NCI-H187 (cell line): ENCODE measurements at places on chromosomes 3 and 15.

- DNase-seq, result no peak
Observed at GRCh38 chr3:107619549-107619948, 96.8 kb downstream of the BBX start.

- no peak for DNase-seq
Observed at GRCh38 chr3:179624451-179624850, 19.9 kb downstream of the NDUFB5 start.

GRCh38 chr3:168260859-168261258 is 165.1 kb upstream of the GOLIM4 start:
- DNase-seq, result no peak

DNA sequence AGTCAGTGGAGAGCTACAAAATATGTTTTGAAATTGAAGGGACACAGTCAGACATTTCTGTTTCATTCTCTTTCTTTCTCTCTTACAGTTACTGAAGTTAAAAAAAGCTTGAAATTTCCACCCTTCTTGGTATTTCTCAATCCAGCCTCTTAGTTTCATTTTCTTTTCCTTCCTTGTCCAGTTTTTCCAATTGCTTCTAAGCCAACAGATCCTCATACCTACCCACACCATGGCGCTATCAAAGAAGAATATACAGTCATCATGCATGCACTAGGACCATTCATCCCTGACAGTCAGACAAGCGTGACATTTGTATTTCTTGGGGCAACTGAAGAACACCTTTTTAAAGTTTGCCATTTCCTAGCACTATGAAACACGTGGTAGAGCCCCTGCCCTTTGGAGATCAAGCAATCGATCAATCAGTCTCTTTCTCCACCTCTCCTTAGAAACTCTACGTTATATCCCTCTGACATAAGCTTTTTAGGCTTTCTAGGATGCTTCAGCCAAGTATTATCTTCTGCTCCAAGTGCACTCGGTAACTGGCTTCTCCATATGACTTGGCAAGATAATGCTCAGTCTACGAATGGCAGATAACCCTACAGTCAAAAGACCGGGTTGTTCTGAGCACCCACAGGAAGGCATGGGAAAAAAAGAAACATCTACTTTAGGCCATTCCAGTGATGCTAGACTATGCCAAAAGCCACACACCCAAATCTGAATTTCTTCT is 65.4 kb downstream of the FBN1 start:
- DNase-seq, result no peak
